Iris pigment epithelial cell (primary cell): ENCODE measurements at places on chromosomes 5 and 9.

GRCh38 chr5:13378091-13378490 is 566.4 kb downstream of the DNAH5 start:
- DNase-seq, result no peak

GRCh38 chr5:20833081-20833627 is 845.2 kb upstream of the CDH18 start:
- DNase-seq, result no peak

GRCh38 chr9:137663584-137663983 is 44.8 kb downstream of the EHMT1 start:
- DNase-seq, result no peak

GRCh38 chr9:32899181-32899580 is 102.2 kb downstream of the APTX start:
- no peak for DNase-seq

DNA sequence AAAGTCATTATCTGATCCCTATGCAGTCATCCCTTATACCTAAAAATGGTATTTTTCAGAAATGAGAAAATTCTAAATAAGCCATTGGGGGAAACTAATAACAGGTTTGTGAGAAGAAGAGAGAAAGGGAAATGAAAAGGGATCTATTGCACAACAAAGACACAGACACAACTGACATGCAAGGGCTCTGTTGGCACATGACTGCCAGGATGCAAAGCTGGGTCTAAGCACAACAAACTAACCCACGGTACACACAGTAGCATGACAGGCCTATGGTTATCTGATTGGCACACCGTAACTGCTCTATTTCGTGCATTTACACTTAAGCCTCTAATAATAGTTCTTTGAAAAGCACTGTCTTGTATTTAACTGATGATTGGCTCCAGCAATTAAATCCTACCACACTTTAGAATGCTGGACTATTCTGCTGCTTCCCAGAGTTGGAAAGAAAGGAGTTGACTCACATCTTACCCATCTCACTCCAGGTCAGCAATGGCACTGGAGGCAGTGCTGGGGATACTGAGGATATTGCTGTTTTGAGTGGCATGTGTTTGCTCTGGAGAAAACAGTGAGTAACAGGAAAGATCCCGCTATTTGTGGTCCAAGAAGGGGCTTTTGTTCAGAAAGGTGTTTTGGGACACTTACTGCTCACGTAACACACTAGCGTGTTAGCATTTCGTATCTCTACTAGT is 328.3 kb downstream of the GLIS3 start:
- DNase-seq, result no peak

GRCh38 chr9:68750255-68750654 is 45.2 kb downstream of the PIP5K1B start:
- no peak for DNase-seq

GRCh38 chr9:106689089-106689488 is 173.9 kb upstream of the ZNF462 start:
- DNase-seq, result peak; percentile 17

DNA sequence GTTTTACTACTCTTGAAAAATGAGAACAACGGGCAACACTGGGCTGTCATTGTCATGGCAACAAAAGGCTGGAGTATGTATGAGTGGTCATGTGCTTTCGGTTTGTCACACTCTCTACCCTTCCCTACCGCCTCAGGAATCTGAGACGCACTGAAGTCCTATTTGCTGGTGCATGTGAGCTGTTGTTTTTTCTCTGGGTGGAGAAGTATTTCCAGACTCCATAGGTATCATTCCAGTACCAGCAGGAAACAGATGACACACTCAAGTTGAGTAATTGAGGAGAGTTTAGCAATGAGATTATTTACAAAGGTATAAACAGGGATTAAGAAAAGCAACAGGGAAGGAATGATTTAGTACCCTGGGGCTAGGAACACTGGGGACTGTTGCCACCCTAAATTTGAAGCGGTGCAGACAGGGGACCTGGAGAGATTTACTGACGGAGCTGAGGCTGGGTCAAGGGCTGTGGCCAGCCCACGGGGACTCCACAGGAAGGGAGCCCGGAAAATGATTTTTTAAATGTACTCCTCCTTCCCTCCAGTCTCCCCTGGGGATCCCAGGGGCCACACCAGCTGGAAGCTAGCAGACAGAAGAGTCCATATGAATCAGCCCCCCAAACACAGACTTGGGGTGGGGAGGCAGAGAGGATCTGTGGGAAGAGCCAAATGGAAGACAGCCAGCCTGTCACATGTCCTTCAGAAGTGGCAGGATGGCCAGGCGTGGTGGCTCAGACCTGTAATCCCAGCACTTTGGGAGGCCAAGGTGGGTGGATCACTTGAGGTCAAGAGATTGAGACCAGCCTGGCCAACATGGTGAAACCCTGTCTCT is 13.2 kb upstream of the ZBTB43 start:
- peak; percentile 99 for DNase-seq

DNA sequence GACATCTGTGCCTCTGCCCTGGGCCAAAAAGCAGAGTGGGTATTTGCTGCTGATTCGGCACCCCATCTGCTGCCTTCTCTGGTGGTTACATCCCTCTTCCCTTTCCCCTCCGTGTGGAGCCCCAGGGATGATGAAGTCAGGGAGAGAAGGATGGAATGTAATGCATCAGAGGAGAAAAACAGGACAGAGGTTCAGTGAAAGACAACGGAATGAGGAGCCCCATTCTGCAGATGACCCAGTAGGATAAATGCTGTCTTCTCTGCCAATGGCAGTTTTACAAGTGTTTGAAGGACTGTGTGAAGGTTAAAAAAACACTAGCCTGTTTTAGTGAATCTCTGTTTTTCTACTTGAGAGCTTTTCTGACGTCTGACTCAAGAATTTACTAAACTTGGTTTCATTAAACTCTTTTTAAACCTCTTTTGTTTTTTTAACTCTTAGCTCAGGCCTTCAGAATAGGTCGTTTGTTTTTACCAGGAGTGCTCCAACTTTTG is 86.3 kb downstream of the NLN start:
- DNase-seq, result peak; percentile 40

GRCh38 chr5:93057311-93057710 is 523.7 kb downstream of the NR2F1-AS1 start:
- no peak for DNase-seq

GRCh38 chr5:28574606-28575005 is 1536.2 kb upstream of the CDH9 start:
- DNase-seq, result no peak

- peak; percentile 3 for DNase-seq
Observed at GRCh38 chr9:28064241-28064815, 491.0 kb upstream of the C9orf72 start.

- DNase-seq, result no peak
Observed at GRCh38 chr5:138792195-138792790, 39.1 kb downstream of the CTNNA1 start.

DNA sequence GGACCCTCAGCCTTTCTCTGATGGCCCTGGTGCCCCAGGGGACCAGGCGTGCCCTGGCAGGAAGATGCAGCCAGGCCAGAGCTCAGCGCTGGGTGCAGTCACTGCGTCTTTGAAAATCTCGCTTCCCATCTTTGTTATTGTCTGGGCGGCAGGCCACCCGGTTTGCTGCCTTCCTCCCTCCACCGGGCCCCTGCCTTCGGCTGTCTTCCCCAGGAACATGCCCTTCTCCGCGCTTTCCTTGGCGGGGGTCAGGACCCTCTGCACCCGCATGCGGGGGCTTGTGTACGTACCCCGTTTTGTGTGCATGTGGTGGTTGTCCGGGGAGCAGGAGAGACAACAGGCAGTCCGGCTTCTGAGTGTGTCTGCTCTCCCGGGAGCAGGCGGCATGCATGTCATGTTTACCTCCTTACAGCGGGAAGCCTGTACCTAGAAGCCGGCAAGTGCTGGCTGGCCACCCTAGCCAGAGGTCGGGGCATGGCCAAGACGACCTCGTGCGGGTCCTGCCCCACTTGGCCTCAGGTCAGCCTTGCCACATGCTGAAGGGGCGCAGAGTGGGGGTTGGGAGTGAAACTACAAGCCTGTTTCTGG is 49.5 kb downstream of the DAB2IP start:
- DNase-seq, result peak; percentile 15

GRCh38 chr9:110832926-110833325 is 164.3 kb downstream of the MUSK start:
- DNase-seq, result peak; percentile 39
